Right ventricle myocardium superior (tissue), 1 donor: ENCODE measurements at places on chromosomes 5 and 9. TPM values are rescaled to one million over a fixed set of nuclear protein-coding genes. Genes with fewer than 3 reads are reported as not detected.

- peak; percentile 97 for DNase-seq
Observed at GRCh38 chr5:96702503-96703383, 40.6 kb downstream of the CAST start.

GRCh38 chr9:92726348-92726747 lies 38.3 kb downstream of the BICD2 start:
- no peak for DNase-seq

GRCh38 chr9:6413365-6414246 lies 607 bp downstream of the UHRF2 start:
- DNase-seq: peak; percentile 55

DNA sequence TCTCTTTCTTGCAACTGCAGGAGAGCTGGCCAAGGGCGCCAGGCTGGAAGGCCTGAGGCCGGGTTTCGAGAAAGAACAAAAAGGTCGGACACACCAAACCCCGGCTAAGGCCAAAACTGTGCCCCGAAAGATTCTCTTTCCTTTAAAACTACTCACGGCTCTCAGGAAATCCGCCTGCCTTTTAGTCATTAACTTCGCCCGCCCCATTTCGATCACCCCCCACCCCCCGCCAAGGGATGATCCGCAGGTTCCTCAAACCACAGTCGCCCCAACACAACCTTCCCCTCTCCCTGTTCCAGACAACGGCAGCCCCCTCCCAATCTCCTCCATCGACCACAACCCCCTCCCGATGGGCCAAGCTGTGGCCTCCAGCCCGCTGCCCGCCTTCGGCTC lies 536 bp downstream of the FEM1C start:
- DNase-seq: peak; percentile 61

DNA sequence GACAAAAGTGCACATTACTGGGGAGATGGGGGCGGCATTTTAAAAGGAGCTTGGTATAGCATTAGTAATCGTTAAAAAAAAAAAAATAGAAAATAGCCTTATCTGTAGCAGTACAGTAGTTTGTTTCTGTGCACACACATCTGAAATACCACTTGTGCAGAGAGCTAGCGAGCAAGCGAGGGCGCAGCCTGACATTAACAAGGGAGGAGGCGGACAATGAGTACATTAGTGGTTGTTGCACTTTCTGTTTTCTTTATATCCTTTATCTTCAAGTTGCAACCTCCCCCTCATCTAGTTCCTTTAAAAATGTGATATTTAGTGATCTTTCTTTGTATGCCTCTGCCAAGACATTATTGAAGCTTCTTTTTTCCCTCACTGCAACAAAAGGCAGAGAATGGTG lies 880 bp upstream of the PTPDC1 start:
- DNase-seq: no peak

- DNase-seq: no peak
Observed at GRCh38 chr9:100397529-100398266, 29.2 kb upstream of the MSANTD3 start.

GRCh38 chr5:97006454-97007060 lies 70.7 kb downstream of the LNPEP start:
- DNase-seq: no peak

DNA sequence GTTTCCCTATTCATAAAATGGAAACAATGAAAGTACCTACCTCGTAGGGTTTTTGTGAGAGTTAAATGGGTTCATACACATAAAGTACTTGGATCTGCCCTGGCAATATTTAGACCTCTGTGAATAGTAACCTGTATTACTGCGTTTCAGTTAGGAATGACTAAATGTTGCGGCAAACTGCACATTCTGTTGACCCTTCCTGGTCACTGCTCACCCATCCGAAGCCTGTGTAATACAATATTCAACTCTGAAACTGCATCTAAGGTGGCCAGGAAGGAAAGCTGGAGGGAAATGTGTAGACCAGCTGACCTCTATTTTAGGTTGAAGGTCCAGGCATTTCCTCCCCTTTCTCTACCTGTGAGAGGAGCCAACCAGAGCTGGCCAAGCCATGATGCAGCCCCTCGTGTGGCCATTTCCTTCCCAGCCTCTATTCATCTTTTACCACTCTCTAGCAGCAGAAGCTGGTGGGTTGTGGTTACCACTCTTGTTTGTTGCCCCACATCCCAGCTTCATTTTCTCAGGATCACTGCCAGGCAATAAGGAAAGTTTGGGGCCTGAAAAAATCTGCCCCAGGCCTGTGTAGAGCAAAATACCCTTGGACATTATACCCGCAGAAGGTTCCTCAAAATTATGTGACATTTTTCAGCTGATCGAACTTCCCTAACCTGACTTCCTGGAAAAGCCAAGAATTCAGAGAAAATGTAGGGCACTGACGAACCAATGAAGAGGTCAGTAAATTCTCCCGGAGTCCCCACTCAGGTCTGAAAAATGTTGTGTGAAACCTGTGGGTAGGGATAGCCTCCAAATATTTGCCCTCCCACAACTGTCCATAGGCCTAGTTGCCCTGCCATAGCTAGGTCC lies 20.5 kb upstream of the PDCD1LG2 start:
- no peak for DNase-seq

- no peak for DNase-seq
Observed at GRCh38 chr5:34563269-34563668, 92.9 kb upstream of the RAI14 start.

DNA sequence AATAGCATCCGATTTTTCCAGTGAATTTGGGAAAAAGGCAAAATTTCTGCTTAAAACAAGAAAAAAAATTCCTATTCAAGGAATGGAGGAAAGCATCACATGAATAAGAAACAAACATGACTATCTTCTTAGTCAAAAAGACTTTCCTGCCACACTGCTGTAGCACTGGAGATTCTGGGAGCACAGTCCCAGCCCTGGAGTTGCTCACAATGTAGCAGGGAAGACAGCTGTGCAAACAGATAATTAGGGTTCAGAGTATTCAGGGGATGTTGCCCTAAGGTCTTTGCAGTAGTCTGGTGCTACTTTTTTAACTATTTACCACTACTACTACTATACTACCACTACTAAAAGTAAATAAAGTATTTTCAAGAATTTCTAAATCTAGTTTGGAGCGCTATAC lies 86.5 kb downstream of the BNC2 start:
- DNase-seq: no peak

- peak; percentile 86 for DNase-seq
Observed at GRCh38 chr9:133581513-133582343, 27.5 kb downstream of the FAM163B start.

DNA sequence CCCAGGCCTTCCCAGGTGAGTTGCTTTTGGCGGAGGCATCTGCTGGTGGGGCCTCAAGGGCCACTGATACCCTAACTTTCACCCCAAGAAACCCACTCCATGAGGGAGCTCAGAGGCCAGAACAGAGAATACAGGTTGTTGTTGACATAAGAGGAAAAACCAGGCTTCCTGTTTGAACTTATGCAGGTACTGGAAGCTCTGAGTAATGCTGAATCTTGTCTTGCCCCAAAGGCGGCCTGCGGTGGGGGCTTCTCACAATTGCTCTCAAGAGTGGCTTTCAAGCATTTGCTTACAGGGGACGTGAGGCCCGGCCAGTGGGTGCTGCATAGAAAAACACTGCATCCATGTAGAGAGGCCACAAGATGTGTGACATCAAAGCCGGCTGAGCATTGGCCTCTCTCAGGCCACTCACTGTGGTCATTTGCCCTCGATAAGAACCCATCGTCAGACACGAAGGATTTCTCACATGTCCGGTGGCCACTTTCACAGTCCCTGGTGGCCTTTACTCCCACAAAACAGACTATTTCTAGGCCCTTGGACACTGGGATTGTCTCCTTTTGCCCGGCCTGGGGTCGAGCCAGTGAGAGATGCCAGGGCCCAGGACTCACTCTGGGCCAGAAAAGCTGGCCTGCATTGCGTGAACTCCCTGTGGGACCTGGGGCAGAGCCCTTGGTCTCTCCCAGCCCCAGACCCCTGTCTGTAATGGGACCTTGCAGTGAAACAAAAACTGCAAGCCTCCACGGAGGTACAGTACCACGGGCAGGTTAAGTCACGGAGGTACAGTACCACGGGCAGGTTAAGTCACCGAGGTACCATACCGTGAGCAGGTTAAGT lies 34.5 kb upstream of the TCF7 start:
- DNase-seq: no peak

GRCh38 chr5:132655821-132656773 lies 1.9 kb upstream of the IL13 start:
- no peak for DNase-seq

DNA sequence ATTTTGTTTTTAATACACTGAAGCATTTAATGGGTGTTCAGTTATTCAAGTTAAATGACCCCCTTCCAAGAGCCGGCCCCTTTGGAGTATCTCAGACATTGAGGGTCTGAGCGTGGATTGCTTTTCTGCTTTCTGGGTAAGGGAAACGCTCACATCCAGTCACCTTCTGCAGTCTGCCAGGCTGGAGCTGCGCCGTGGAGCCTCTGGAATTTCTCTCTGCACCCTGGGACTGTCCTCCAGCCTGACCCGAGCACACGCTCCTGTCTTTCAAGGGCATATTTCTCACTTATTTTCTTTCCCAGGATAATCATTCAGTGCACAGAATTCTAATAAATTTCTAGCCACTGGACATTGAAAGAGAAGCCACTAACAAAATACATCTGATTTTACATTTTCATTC lies 13.4 kb downstream of the FAM240B start:
- DNase-seq: no peak

DNA sequence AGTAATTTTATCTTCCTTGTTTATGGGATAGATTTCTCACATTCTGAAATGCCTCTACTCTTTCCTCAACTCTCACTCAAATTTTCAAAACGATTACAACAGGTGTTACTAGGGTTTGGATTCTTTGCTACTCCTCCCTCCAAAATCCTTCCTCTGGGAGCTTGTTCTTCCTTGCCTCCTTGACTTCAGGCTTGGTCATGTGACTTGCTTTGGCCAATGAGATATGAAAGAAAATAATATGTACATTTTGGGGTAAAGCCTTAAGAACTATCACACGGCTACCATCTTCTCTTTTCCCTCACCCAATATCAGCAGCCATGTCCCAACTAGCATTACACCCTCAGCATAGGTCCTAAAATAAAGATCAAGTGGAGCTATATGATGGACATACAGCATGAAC lies 28.8 kb upstream of the SLC1A1 start:
- DNase-seq: no peak

GRCh38 chr5:177446200-177447065 lies at the start of gene PRR7:
Gene PRR7, plus strand, starts transcription at chr5:177446814. Its CDS starts 8,254 bp downstream, at chr5:177455068.
- DNase-seq: peak; percentile 79

GRCh38 chr9:125774106-125774505 lies 26.9 kb downstream of the PBX3 start:
- no peak for DNase-seq

Gene LECT2
- not detected for total RNA-seq

Gene FANCG
- 4.8 TPM for total RNA-seq

Gene ZNF462
- 21.2 TPM for total RNA-seq

Gene HAPLN1
- 0.32 TPM for total RNA-seq

Gene TMOD1
- total RNA-seq: 192 TPM

Gene CNTFR
- total RNA-seq: 7.8 TPM

Gene TNFSF15
- total RNA-seq: not detected

Gene CCL28
- 0.81 TPM for total RNA-seq
